ENCODE measurements at places on chromosomes 12 and 14. TPM values are rescaled to one million over a fixed set of nuclear protein-coding genes. Genes with fewer than 3 reads are reported as not detected.

DNA sequence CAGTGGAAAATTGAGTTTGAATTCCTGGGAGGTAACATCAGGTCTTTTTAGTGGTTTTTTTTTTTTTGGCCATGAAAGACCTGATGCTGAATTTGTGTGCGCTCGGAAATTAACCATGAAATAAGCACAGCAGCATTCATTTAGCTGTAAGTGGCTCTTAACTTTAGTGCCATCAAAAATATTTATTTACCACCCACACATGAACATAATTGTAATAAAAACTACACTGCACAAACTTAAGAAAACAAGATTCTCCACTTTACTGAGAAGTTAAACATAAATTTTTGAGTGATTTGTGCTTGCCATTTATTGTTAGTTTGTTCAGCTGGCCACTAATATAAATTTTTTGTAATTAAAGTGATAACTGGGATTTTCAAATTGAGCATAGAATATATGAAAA is 2.4 kb downstream of the SLC41A2 start:
- DNase-seq, result no peak

GRCh38 chr12:89075880-89076540 is 276.3 kb downstream of the DUSP6 start:
- no peak for DNase-seq

GRCh38 chr12:85866986-85867776 is 6.9 kb upstream of the NTS start:
- no peak for DNase-seq

Gene OLR1
- not detected for total RNA-seq

DNA sequence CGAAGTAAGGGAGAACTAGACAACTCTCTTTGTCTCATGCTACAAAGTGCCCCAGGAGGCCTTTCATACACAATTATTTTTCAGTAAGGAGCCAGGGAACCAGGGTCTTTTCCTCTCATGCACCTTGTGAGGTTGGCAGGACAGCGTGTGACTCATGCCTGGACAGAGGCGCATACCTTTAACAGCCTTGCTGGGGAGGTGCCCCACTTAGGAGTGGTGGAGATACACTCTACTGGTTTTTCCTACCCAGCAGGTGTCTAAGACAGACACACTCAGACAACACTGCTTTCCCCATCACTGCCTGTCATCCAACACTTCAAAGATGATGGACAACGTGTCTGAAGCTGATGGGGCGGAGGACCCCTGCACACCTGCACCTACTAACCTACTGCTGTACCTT is 49.1 kb downstream of the B4GALNT3 start:
- no peak for DNase-seq

- no peak for DNase-seq
Observed at GRCh38 chr12:94204499-94205247, 56.3 kb downstream of the PLXNC1 start.

Gene C12orf50
- not detected for total RNA-seq

GRCh38 chr12:56334490-56334793 is 642 bp upstream of the PAN2 start:
- no peak for DNase-seq

Gene MEG3
- 28.9 TPM for total RNA-seq

DNA sequence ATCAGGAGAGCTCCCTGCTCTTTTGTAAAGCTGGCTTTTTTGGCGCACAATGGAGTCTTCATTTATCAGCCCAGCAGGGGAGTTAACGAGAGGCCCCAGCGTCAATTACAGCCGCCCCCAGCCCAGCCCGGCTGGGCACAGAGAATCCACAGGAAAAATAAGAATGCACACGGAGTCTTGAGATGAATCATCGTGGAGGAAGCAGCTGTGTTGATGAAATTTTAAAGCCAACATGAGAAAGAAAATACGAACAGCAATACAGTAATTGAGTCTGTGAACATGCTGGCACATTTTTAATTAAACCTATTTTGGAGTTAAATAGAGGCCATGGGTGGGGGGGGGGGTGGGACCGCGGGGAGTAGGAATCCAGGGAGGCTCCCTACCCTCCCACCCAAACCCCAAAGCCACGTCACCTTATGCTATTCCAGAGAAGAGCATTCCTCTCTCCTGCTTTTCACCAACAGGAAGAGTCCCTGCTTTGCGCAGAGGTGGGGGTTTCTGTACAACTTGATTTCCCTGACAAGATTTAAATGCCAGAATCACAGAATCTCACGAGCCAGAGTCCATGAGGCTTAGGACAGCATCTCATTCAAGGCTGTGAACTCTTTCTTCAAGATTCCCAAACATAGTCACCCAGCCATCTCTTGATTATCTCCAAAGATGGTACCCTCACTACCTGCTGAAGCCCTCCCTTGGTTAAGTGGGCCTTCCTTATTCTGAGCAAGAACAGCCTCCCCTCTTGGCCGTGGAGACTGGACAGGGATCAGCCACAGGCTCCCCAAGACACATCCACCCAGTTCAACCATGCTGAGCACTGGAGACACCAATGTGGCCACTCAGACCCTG is 50.3 kb downstream of the CCNK start:
- no peak for DNase-seq

DNA sequence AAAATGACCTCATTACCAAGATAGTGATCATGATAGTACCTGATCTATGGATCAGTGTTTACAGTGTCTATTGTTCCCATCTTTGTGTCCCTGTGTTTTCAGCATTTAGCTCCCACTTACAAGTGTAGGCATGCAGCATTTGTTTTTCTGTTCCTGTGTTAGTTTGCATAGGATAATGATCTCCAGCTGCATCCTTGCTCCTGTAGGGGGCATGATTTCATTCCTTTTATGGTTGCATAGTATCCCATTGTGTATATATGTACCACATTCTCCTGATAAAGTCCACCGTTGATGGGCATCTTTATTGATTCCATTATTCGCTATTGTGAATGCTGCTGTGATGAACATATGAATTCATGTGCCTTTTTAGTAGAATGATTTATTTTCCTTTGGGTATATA is 215.4 kb upstream of the NAV3 start:
- DNase-seq, result no peak

- DNase-seq, result no peak
Observed at GRCh38 chr12:131505561-131505960, 205.3 kb upstream of the SFSWAP start.

DNA sequence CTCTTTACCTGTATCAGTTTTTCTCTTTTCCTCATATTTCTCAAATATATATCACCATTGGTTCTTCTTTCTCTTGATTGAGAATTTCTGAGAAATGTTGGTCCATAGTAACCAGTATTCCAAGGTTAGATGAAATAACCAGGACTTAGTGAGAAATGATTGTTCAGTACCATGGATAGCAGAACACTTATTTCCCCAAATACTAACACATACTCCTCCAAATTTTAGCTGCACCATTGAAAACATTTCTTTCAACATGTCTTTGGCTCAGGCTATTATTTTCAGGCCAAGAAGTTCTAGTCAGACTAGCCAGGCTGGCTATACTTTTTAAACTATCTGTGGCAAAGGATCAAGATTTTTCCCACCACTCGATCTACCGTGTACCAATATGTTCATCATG is 113.3 kb downstream of the PTPRO start:
- DNase-seq, result no peak

GRCh38 chr14:35287431-35288013 is 4.7 kb upstream of the PSMA6 start:
- DNase-seq, result no peak

Gene NEUROD4
- not detected for total RNA-seq

Gene HOXC4
- total RNA-seq, result 4.7 TPM

Gene KRT75
- total RNA-seq, result 3.3 TPM

DNA sequence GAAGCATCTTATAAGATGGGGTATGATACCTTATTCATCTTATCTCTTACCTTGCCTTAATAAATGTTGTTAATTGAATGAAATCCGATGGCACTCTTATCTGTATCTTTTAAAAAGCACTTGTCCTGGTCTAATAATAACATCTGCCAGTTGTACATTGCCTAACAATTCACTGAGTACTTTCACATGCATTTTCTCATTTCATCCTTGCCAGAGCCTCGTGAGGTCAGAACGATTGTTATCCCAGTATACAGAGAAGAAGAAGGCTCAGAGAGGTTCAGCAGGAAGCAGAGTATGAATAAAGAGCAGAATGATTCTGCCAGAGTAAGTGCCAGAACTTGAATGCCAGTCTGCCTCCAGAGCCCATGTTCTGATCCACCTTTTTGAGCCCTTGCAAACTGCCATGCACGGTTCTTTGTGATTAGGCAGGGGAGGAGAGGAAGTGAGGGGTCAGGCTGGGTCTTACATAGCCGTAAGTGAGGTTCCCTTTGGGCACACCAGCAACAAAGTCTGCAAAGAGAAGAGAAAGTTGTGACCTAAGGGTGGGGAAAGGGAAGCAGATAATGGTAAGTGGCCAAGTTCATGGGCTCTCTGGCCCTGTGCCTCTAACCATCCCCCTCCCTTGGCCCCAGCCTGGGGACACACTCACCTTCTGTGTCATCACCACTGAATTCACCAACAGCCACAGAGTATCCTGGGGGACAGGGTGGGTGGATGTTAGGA is 11.7 kb downstream of the ITGA5 start:
- DNase-seq, result no peak

DNA sequence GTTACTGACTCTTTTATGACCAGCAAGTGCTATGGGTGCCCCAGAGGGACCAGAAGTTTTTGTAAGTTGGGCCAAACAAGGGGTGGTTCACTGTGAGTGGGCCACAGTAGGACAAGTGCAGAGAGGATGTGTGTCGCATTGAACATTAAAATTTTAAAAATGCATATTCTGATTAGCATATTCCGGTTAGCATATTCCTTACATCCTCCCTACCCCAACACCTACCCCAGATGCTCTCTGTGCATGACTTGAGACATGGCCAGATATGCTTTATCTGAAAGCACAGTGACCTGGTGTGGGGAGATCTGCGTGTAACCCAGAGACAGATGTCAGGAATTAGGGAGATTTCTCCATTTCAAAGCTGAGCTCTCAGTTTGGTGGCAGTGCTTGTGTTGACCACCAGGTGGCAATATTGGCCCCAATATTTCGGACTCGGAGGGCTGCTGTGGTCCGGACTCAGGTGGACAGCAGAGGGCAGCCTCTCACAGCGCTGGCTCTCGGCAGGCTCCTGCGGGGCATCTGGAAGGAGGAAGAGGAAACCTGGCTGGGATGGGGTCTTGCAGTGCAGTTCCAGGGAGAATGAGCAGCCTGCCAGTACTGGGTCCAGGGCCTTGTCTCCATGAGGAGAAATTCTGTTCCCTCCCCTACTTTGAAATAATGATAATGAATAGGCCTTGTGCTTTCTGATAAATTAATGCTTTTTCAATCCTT is 1.6 kb upstream of the CEBPE start:
- peak; percentile 96 for DNase-seq

DNA sequence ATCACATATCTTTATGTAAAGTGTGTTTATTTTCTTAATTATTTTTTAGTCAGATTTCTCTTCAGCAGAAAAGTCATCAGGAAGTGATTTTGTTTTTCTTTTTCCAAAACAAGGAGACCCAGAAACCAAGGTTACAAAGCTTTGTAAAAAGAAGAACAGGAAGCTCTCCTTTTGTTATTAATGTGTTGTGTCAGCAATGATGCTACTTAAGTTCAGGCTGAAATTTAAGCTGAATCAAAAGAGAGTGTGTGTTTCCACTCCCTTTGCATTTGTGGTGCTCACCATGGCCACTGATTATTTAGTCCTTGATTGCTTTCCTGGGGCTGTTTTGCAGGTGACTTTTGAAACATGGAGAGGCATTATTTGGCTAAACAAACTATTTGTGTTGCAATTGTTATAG is 155.3 kb upstream of the ATP2B1 start:
- DNase-seq, result no peak

Gene INHBE
- total RNA-seq, result not detected

GRCh38 chr12:42163913-42164312 is 19.2 kb upstream of the GXYLT1 start:
- no peak for DNase-seq
